Skin of body (tissue), 3 donors: ENCODE measurements at places on chromosomes 11 and 22.

- peak; percentile 31 for DNase-seq
Measured at GRCh38 chr22:25777870-25778269, 35.9 kb downstream of the MYO18B start.

GRCh38 chr11:15968461-15969130 lies 387.8 kb downstream of the SOX6 start:
- DNase-seq, result no peak

GRCh38 chr11:27551127-27551526 lies 44.6 kb upstream of the LIN7C start:
- no peak for DNase-seq

DNA sequence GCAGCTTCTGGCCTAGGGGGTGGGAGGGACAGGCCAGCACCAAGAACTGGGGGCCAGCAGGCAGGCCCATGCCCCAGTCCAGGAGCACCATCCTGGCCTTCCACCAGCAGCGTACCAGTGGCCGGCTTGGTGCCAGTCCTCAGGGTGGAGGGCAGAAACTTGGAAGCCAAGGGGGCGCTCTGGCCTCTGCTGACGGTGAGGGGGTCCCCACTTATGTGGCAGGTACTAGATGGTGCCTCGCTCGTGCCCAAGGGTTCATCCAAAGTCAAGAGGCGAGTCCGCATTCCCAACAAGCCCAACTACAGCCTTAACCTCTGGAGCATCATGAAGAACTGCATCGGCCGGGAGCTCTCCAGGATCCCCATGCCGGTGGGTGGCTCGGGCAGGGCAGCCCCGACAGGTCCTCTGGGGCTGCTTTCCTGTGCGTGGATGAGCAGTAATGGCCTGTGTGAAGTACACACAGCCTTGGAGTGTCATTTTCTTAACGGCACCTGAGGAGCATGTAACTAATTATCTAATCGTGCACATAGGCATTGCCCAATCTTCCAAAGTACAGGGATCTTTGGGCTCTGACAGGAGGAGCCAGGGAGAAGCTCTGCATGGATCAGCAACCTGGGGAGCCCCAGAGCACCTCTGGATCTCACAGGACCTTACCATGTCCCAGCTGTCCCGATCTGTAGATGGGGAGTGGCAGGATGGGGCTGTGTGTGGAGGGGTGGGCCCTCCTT lies 79.1 kb downstream of the MORC2 start:
- DNase-seq, result no peak

- no peak for DNase-seq
Measured at GRCh38 chr11:60292145-60292544, 11.7 kb downstream of the MS4A4A start.

- DNase-seq, result no peak
Measured at GRCh38 chr11:125535585-125535984, 33.7 kb upstream of the EI24 start.

DNA sequence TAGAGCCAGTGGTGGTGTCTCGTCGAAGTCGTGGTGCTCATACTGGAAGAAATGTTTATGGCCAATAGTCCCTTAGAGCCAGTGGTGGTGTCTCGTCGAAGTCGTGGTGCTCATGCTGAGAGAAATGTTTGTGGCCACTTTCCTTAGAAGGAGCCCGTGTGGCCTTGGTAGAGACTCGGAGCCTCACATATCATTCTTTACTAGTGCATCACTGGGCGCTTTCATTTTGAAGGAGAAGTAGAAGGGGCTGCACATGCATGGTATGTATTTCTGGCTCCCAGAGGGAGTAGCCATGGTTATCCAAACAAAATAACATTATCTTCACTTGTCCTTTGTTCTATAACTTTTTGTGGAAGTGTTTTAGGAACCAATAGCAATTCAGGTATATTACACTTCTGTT lies 69.5 kb downstream of the JAM3 start:
- no peak for DNase-seq

GRCh38 chr11:27545946-27546345 lies 39.4 kb upstream of the LIN7C start:
- no peak for DNase-seq

DNA sequence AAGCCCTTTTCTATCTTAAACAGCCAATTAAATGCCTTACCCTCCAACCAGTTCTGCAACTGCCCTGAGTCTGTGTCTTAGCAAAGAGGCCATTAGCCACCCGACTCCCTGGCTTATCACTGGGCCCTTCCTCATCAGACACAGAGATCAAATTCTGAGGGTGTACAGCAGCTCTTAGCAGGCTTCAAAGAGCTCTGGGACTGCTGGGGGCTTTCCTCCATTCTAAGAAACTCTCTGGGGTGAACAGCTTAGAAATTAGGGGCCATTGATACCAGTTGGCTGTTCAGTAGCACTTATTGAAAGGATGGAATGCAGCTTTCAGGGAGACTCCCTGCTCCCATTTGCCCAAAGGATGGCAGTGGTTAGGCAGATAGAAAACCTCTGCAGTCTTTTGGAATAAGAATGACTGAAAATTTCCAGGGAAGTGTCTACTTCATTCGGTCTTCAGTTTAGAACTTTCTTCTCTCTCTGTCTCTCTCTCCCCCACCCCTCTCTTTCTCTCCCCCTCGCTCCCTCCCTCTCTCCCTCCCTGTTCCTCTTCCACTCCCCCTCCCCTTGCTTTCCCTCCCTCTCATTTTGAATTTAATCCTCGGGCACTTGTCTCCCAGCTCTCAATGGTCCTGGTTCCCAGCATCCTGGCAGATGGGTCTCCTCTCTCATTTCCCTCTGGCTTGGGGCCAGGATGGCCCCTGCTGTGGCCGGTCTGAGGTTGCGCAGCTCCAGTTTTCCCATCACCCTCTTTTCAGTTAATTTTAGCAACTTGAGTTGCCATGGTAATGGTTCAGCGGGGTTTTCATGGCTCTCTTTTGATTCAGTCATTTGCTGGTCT lies 76.4 kb downstream of the COMMD9 start:
- peak; percentile 10 for DNase-seq

GRCh38 chr11:123330471-123330870 lies 99.6 kb upstream of the GRAMD1B start:
- no peak for DNase-seq

GRCh38 chr11:47175746-47176327 lies 842 bp downstream of the ARFGAP2 start:
- no peak for DNase-seq

DNA sequence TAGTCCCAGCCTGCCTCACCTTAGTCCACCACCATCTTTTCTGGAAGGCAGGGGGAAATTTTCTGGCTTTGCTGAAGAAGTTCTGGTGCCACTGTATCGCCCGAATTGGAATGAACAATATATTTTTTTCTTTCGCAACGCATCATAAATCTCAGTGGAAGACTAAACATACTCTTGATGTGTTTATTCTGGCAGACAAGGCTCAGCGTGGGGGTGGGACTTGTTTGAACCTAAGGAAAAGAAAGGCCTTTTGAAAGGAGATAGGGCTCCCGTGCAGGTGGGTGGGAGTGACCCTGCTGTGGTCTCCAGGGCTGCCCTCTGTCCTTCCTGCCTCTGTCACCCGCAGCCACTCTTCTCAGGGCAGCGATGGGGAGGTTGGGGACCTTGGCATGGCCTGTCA lies 42.5 kb downstream of the CD82 start:
- DNase-seq, result no peak

- DNase-seq, result no peak
Measured at GRCh38 chr11:74311352-74311926, at the start of gene P4HA3. TSS of gene P4HA3 (minus strand) at chr11:74311640. CDS start at chr11:74311611, 29 bp downstream.

GRCh38 chr11:33690290-33691065 lies 10.1 kb downstream of the C11orf91 start:
- DNase-seq, result no peak

DNA sequence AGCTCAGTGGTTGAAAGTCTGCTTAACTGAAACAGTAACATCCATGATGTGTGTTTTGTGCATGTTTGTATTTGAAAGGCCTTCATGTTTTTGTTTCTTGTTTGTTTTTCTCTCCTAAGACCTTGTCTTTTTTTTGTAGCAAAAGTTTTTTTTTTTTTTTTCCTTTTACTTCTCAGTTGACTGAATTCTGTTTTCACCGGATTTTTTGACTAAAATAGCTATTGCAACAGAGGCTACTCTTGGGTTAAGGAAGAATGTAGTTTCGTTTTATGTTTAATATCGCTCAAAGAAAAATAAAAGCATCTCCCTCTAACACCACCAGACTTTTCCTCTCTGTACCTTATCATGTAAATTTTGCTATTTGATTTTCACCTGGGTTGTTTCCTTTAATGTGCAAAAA lies 15.1 kb downstream of the APOL6 start:
- DNase-seq, result no peak

DNA sequence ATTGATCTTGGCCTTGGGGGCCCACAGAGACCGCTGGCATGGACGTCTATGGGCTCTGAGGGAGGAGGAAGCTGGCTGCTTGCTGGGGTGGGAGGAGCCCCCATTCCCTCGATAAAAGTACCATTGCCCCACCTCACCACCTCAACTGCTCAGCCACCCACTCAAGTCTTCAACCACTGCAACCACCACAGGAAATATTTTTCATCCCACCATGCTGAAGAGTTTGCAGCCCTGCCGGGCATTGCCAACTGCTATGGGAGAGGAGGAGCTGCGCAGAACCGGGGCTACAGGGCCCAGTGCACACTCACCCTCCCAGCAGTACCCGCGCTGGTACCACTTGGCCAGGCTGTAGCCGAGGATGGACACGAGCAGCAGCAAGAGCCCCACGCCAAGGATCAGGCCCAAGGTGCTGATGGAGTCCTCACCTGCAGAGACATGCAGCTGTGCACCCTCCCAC lies 29.2 kb downstream of the IL10RA start:
- no peak for DNase-seq

- peak; percentile 78 for DNase-seq
Measured at GRCh38 chr11:83819931-83820549, 533.9 kb upstream of the CCDC90B start.

DNA sequence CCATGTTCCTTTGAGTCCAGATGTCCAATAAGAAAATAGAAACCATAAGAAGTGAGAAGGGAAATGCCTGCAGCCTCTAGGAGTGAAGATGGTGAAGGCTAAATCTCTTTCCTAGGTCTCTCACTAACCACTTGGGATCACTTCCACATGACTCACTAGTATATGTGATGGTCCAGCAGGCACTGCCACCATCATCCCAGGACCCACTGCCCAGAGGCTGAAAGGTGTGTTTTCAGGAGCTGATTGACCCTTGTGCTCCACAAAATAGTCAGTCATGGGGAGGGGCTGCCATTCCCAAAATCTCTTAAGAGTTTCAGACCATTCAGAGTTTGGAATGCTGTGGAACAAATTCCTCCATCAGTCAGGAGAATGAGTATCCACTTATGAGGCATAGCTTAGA lies 22.9 kb downstream of the UBASH3B start:
- DNase-seq, result no peak

- no peak for DNase-seq
Measured at GRCh38 chr11:72358466-72359405, 75.6 kb downstream of the CLPB start.

DNA sequence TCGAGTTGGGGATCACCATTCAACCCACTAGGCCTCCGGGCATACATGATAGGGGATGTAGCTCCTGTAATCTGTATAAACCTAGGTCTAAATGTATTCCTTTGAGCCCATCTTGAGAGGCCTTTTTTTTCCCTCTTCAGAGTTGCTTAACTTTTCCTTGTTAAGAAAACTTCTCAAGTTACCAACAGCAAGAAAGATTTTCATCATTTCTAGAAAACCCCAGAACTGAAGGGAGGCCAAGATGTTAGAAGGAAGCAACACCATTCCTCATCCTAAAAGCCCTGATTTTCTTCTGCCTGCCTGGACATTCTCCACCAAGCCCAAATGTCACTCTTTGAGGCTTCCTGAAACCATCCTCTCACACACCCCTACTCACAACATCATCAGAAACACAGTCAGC lies 79.4 kb downstream of the TMPRSS5 start:
- DNase-seq, result no peak

DNA sequence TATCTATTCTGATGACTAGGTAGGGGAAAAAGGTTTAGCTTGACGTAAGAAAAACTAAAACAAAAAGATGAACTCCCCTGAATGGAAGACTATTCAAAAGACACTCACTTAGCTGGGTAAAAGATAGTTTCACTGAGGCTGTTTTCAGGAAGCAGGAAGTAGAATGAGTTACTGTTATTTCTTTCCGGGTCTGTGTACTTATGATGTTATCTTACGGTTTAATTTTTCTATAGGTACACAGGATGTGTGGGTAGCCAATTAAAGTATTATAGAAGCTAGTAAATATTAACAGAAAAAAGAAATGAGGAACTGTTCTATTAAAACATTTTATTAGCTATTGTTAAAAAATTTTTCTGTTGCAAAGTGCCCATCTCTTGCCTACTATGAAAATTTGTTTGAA lies 45.8 kb upstream of the MMP7 start:
- DNase-seq, result no peak

- DNase-seq, result no peak
Measured at GRCh38 chr11:46557684-46558151, 36.1 kb downstream of the AMBRA1 start.

GRCh38 chr22:46084376-46084775 lies 66.0 kb upstream of the PPARA start:
- DNase-seq, result no peak

DNA sequence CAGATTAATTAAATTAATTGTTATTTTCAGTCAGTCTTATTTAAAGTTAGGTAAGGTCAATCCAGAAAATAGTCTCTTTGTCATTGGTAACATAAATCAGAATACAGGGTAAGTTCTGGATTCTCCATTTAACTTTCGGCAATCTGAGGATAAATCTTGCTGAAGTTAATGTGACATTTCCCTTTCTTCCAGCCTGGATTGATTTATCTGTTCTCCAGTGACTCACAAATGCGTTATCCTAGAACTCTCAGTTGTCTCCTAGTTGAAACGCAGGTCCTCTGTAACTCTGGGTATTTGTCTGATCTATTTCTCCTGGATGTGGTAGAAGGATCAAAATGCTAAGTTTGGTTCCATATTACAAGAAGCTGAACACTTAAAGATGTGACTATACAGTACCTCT lies 21.0 kb downstream of the OR51E1 start:
- DNase-seq, result no peak

- no peak for DNase-seq
Measured at GRCh38 chr11:80330264-80330663, 889.4 kb upstream of the TENM4 start.

DNA sequence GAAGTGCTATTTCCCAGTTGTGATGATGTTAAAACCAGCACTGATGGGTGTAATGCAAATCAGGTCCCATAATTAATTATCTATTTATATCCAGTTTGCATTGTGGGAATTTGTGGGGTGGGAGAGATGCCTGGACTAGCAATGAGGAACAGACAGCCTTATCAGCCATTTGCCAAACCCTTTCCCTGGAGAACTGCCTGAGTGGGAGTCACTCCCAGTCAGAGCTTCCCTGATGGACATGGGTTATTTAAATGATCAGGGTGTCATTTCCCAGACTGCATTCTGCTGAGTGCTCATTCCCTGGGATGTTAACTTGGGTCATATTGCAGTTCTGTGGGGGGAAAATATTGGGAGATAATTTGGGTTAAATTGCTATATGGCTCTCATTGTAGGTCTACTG lies 168.5 kb downstream of the NAV2 start:
- no peak for DNase-seq
